ENCODE measurements at places on chromosomes 12 and 14. TPM values are rescaled to one million over a fixed set of nuclear protein-coding genes. Genes with fewer than 3 reads are reported as not detected.

The STXBP6 gene
- not detected for total RNA-seq

The NKX2-8 gene
- not detected for total RNA-seq

The FANCM gene
- 13.4 TPM for total RNA-seq

The SIRT4 gene
- total RNA-seq = 1.7 TPM

The TCL1A gene
- 234 TPM for total RNA-seq

The LMNTD1 gene
- total RNA-seq = not detected

The NRIP2 gene
- not detected for total RNA-seq

GRCh38 chr14:94738751-94739150 is 31.2 kb downstream of the GSC start:
- DNase-seq = no peak

- DNase-seq = no peak
Measured at GRCh38 chr14:78170203-78170602, at the start of gene NRXN3. NRXN3 (plus strand) TSS chr14:78170373; CDS start chr14:78243094, 72,721 bp downstream.

DNA sequence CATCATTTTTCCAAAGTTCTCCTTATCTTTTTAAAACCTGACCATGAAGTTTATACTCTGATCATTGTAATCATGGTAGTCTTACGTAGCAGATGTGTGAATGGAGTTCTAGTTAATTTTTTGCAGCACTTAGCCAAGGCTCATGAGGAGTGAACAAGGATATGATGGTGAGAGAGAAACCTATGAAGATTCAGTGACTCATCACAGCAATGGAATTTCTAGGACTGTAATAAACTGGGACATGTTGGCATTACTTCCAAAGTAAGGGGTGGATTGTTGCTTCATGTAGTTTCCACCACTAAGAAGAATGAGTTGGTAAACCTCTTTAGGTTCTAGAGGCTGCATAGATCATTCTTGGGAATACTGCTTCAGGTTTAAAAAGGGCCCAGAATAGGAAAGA is 102.7 kb downstream of the LRRIQ1 start:
- no peak for DNase-seq

DNA sequence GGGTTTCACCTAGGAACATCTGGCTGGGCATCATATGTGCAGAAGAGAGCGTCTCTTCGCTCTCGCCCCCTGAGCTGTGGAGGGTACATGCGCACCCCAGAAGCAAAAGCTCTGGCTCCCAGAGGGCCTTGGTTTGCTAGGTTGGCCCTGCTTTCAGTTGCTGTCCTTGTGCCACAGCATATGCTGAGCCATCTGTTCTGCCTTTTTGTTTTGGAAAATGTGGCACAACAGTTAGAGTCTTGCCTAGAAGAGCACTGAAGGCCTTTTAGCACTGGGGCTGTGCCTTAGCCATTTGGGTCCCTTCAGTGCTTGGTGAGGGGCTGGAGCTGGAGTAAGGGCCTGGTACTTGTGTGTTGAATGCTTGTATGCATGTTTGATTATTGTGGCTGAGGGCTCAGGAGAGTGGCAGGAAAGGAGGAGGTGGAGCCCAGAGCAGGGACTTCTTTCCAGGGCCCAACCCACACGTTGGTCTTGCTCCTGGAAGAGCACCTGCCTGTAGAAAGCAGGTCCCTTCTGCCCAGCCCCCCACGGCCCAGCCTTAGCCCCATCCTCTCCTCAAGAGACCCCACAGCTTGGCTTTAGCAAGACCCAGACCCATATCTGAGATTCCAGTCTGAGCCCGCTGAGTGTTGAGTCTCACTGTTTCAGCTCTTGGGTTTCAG is 113.7 kb downstream of the SLC25A47 start:
- no peak for DNase-seq

DNA sequence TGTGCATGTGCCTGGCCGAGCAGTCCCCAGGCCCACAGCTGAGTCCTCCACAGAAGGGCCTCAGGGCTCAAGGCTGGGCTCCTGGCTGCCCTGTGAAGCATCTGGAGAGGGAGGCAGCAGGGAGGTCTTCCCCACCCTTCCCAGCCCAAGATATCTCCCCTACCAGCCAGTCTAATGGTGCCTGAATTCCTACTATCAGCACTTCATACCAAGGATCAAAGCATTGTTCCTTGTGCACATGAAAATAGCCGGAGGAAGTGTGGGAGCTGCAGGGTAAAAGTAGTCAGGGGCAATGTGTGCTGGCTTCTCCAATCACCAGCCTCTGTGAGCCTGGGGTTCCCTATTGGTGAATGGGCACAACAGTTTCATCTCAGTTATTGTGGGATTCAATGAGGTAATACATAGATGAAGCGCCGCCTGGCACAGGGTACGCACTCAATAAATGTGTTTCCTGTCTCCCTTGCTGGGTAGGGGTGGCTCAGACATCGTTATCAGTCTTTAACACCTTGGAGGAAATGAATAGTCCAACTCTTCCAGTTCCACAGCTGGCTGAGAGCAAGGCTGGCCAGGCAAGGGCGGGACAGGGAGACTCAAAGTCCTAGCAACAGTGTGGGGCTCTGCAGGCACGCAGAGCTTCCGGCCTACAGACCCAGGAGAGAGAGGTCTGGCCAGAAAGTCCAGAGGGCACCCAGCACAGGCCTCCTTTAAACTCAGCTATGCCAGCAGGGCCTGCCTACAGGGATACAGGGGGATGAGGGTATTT is 39.1 kb upstream of the PNMA1 start:
- no peak for DNase-seq

DNA sequence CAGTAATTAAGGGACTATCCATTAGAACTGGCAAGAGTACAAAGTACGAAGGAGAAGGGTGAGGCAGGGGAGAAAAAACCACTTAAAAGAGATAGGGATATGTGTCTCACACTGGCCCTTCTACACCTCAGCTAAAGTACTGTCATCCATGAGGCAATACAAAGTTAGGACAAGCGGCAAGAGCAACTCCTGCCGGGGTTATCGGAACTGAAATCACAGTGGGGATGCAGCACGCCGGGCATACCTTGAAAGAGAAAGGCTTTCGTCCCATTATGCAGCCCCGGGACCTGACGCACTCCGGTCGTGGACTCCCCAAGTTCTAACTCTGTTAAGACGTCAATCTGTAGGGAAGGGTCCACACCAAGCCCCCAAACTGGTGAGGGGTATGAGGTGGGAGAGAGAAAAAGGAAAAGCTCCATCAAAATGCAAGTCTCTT is 1.1 kb downstream of the NELL2 start:
- DNase-seq = no peak

- no peak for DNase-seq
Measured at GRCh38 chr12:126668961-126669360, 1598.0 kb upstream of the TMEM132C start.

GRCh38 chr14:72801836-72802587 is 91.9 kb downstream of the DPF3 start:
- DNase-seq = no peak
